ENCODE measurements at places on chromosomes 13 and 19.

- no peak for DNase-seq
Measured at GRCh38 chr13:114108894-114109293, 23.5 kb downstream of the RASA3 start.

GRCh38 chr13:51856998-51857397, 4.8 kb upstream of the CCDC70 start:
- no peak for DNase-seq

- DNase-seq = no peak
Measured at GRCh38 chr13:25771641-25772478, 280.0 kb downstream of the SHISA2 start.

- no peak for DNase-seq
Measured at GRCh38 chr19:34961775-34962686, 2.0 kb downstream of the ZNF792 start.

- no peak for DNase-seq
Measured at GRCh38 chr19:10126213-10126639, 6.5 kb upstream of the EIF3G start.

GRCh38 chr13:111344471-111345191, 24.2 kb downstream of the TEX29 start:
- no peak for DNase-seq

DNA sequence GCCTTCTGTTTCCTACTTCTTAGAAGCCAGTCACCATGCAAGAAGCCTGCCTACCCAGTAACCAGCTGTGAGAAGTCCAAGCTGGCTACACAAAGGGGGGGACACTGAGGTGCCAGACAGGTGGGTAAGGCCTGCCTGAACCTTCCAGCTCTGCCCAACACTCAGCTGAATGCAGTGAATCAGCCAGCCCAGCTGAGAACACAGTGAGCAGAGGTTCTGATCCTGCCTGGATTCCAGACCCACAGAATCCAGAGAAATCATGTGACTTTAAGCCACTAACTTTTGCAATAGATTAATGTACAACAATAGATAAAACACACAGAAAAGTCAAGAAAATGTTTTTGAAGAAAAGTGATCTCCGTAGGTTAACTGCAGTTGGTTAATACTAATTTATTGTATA, 151.7 kb downstream of the EFNB2 start:
- no peak for DNase-seq
